ENCODE measurements at places on chromosomes 12 and 14.
A peak's percentile ranks its signal among the peaks of the same experiment; 100 is the strongest.

- no peak for DNase-seq
Measured at GRCh38 chr14:78181270-78181669, 11.1 kb downstream of the NRXN3 start.

GRCh38 chr12:107903341-107904061, 129.0 kb downstream of the ASCL4 start:
- peak; percentile 92 for DNase-seq

DNA sequence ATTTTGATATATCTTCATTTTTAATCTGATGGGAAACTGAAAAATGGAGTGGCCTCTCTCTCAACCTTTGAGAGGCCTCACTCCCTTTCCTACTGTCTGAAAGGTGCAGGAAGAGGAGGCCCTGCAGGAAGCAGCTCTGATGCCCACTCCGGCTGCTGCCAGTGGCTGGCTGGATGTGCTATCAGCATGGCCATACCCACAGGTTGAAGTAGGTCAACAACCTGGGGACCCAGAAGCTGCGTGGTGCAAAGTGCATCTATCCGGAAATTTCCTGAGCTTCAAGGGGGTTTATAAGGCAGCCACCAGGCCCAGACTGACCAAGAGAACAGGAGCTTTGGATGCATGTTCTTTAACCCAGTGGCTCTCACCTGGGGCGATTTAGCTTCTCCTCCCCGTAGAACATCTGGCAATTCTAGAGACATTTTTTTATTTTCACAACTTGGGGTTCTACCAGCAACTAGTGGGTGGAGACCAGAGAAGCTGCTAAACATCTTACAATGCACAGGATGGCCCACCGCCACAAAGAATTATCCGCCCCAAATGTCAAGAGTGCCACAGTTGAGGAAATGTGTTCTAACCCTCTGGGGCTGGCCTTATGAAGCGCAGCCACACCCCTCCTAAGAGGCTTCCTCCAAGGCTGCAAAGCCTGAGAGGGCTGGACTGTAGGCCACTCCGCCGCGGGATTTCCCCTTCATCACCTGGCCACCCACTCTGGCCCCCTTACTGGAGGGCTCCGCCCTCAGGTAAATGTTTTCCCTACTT, 8.2 kb upstream of the BATF start:
- DNase-seq = no peak

DNA sequence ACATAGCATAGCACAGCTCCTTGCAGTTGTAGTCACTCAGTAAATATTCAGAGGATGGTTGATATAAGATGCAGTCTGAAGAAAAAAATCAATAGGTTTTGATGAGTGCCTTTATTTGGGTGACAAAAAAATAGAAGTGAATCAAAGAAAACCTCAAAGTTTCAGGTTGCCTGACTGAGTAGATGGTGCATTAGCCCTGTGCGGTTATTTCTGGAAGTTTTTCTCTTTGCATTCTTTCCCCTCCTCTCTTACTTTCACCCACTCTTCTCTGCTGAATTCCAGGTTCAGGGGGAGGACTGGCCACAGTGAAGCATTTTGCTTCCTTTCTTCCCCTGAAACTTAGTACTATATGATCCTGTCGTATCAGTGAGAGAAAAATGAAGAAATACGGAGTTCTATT, 28.6 kb downstream of the TRHDE start:
- DNase-seq = no peak

DNA sequence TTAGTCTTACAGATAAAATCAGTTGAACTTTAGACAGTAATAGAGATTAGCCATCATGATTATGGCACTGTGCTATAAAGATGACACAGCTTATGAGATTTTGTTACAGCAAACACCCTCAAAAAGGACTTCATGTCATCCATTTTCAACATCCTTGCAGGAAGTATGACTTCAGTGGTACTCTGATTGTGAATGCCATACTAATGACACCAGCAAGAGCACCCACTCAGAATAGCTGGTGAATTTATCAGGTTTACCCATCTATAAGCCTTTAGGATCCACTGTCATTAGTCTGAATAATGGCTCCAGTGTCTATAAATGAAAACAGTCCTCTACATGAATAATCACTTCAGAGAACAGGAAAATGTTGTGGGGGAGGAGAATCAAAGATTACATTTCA, 615.2 kb downstream of the RPS29 start:
- no peak for DNase-seq

DNA sequence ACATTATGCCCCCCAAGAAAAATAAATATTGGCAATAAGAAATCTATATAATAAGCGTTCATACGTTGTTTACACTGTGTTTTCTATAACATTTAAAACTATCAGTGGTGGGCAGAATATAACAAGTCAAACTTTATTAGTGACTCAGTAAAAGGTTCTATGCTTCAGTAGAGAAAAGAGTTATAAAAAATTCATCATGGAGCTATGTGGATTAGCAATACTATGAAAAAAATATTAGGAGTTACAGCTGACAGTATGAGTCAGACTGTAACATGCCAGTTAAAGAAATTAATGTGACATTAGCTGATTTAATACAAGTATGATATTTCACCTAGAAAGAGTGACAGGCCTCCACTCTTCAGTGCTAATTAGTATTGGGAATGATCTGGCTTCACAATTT, 125.1 kb upstream of the GARIN6 start:
- DNase-seq = no peak

DNA sequence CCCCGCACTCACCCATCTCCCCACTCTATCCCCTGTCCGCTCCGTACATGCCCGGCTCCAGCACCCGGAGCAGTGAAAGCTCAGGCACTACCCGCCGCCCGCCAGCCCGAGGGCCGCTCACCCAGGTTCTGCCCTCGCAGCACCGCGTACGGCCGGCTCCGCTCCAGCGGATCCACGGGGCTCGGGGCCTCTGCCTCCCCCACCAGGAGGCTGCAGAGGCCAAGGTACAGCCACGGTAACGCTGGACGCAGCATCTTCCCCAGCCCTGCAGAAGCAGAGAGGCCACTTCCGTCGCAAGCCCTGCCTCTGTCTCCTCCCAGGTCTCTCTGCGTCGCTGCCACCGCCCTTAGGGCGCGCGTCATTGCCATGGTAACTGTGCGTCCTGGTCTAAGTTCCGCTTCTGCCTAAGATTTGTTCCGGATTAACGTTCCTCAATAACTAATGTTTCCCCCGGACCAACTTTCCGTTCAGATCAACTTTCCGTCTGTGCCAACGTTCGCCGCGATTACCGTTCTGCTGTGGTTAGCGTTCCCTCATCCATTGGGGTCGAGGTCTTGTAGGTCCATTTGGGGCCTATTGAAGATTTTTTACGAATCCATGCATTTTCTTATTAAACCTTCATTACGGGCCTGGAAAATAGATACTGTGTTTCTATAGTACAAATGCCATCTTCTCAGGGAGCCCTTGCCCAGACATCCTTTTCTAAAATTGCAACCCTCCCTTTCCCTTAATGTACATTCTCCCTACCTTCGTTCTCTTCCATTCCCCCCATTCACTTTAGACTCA, at the start of gene C12orf76:
Gene C12orf76, minus strand, starts transcription at position 281 of the 786 bp plus-strand sequence. Its CDS starts 27 bp downstream, at position 254.
- peak; percentile 94 for DNase-seq

DNA sequence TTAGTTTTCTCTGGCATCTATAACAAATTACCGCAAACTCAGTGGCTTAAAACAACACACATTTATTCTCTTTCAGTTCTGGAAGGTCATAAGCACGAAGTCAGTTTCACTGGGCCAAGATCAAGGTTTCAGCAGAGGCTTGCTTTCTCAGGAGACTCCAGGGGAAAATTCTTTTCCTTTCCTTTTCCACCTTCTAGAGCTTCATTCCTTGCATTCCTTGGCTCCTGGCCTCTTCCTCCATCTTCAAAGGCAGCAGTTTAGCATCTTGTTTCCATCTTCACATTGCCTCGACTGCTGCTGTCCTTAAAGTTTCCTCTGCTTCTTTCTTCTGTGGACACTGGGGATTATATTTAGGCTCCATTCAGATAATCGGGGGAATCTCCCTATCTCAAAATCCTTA, 106.1 kb downstream of the PDE3A start:
- DNase-seq = no peak

DNA sequence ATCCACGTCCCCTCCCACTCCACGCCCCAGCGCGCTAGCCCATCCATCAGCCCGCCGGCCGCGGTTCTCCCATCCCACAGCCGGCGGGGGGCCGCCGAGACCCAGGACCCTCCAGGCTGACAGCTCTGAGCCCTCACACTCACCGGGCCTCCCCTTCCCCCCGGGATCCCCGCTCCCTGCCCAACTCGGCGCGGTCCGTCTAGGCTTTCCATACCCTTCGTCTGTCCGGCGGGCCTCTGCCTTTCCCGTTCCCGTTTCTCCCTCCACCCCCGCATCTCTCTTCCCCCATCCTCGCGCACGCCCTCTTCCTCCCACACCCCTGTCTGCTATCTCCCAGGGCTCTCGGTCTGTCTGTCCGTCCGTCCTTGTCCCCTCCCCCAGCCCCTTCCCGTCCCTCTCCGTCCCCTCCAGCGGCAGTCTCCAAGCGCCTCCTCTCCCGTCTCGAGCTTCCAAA, 726 bp downstream of the ZFHX2 start:
- peak; percentile 70 for DNase-seq

DNA sequence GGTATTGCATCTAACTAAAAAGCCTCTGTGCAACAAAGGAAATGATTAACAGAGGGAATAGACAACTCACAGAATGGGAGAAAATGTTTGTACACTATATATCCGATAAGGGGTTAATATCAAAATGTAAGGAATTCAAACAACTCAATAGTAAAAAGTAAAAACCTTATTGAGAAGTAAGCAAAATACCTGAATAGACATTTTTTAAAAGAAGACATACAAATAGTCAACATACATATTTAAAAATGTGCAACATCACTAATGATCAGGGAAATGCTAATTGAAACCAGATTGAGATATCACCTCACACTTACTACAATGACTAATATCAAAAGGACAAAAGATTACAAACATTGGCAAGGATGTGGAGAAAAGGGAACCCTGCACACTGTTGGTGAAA, 31.9 kb upstream of the LGR5 start:
- DNase-seq = no peak

GRCh38 chr12:67459173-67459572, 189.4 kb upstream of the DYRK2 start:
- DNase-seq = no peak

DNA sequence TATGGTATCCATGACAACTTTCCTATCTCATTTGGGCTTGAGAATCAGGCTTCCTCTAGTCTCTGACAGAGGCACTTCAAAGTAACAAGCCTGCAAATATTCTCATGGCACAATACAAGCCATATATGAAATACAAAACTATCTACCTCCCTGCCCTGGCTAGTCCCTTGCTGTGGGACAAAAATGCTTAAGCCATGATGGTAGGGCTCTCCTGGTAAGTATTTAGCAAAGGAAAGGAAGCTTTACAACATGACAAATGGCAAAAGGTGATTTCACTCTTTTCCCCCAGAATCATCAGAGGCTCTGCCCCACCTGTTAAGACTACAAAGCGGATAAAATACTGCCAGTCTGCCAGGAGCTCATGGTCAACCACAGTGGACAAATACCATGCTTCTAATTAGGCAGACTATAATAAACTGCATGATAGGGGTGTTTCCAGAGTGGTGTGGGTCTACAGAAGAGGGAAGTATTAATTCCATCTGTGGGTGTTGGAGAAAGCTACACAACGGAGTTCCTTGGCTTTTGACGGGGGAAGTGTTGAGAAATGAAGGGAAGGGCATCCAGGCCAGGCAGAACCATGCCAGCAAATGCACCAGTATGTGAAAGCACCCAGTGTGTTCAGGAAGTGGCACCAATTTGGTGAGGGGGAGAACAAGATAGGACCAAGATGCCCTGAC, 92.9 kb downstream of the SPTSSA start:
- no peak for DNase-seq

- DNase-seq = no peak
Measured at GRCh38 chr14:87149583-87150354, 843.2 kb downstream of the GALC start.

- DNase-seq = no peak
Measured at GRCh38 chr12:126488806-126489205, 1423.6 kb downstream of the AACS start.

DNA sequence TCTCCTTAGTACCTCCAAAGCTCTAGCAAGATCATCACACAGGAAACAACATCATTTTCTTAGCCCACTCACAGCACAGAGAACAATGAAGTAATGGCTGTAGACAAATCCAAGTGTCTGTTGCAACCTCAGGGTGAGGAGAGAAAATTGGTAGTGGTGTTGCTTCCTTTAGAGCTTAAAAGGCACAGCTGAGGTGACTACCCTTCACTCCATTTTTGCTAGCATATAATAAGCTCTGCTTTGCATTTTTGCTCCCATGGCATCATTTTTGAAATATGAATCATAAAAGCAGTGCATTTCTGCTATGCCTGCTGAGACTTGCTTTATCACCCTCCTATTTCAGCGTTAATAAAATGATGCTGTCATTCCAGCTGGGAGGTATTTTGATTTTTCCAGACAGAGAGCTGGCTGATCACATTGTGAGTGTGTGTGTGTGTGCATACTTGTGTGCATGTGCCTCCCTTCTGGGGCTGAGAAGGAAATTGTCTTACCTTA, 18.5 kb upstream of the PCNX1 start:
- DNase-seq = no peak

DNA sequence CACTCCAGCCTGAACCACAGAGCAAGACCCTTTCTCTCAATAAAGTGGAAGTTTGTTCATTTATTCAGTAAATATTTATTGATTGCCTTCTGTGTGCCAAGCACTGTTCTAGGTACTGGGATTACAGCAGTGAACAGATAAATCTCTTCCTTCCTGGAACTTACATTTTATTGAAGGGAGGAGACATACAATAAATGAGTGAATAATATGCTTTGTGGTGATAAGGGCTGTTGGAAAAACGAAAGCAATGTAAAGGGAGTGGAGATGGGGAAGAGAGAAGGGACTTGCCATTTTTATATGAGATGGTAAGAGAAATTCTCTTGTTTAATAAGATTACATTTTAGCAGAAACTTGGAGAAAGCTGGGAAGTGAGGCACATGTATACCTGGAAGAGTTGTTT, 1.6 kb downstream of the GSKIP start:
- no peak for DNase-seq

DNA sequence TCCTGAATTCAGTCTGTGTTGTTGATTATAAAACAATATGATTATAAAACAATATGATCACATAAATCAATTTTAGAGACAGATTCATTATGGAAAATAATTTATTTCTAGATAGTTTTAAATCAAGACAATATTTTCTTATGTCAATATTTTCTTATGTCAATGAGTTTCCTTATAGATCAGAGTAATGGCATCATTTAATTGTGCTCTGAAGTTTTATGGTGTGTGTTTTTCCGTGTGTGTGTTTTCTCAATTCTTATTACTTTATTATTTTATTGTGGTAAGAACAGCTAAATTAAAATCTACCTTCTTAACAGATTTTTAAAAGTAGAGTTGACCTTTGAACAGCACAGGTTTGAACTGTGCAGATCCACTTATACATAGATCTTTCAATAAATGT, 105.3 kb upstream of the SLCO1B1 start:
- no peak for DNase-seq

GRCh38 chr14:69666690-69667211, 55.4 kb downstream of the SUSD6 start:
- DNase-seq = no peak

GRCh38 chr12:11811008-11811407, 161.5 kb downstream of the ETV6 start:
- no peak for DNase-seq
